Activated CD8-positive, alpha-beta memory T cell treated with anti-CD3 and anti-CD28 coated beads for 1 hour (primary cell): ENCODE measurements at places on chromosomes 7 and 10.

- DNase-seq: no peak
These were observed 9.5 kb upstream of the LMTK2 start for GRCh38 chr7:98097042-98097645.

DNA sequence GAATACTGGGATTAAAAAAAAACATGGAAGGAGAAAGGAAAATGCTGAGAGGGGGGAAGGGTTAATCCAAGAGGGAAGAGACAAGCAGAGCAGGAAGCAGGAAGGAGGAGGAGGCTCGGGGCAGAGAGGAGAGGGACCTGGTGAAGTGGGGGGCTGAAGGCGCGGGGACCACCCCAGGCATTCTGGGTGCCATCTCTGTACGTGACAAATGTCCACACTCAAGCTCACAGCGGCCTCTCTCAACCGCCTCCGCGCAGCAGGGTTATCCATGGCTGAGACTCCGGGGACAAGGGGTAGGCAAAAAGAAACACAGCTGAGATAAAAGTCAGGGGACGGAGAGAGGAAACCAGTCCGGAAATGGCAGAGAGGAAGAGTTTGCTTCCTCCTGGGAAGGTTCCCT is 33.9 kb downstream of the EN2 start:
- DNase-seq: no peak

DNA sequence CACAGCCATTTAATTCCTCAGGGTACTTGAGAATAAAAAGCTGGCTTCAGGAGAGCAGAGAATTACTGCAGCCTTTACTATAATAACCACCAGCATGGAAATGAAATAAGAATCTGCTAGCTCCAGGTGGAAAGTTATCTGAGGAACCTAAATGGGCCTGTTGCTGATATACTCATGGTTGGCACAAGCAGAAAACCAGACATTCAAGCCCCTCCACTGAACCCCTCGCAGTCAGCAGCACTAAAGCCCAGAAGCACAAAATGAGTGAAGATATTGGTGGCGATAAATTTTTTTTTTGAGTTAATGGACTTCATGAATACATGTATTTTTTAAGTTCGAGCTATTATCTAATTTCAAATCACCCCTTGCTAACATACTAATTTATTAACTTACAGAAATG is 303.9 kb upstream of the NRP1 start:
- DNase-seq: no peak

- DNase-seq: no peak
These were observed 83.6 kb downstream of the GRB10 start for GRCh38 chr7:50699143-50699542.

DNA sequence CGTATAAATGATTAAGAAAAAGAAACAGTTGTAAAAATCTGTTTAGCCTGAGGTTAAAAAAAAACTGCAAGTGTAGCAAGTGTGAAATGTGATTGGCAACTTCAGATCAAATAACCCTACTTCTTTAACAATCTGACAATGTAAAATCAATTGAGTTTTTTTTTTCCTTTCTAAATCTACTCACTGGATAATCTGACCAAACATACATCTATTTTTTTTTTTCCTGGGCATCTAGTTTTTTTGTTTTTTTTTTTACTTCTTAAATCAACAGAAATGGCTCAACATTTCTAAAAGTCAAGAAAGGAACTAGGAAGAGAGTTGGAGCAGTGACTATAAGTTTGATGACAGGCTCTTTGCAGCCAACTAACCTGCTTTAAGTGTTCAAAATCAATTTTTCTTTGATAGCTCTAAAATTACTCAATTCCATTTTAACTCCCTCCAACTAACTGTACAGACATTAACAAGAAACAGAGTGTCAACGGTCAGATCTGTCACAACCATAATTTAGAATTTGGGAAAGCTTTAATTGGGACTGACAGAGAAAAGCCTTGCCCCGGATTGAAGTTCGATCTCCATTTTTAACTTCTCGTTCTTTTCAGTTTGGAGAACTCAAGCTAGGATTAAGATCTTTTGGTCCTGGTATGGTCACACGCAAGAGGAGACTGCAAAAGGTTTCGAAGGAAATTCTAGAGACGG is 1.2 kb downstream of the ARL3 start:
- no peak for DNase-seq

DNA sequence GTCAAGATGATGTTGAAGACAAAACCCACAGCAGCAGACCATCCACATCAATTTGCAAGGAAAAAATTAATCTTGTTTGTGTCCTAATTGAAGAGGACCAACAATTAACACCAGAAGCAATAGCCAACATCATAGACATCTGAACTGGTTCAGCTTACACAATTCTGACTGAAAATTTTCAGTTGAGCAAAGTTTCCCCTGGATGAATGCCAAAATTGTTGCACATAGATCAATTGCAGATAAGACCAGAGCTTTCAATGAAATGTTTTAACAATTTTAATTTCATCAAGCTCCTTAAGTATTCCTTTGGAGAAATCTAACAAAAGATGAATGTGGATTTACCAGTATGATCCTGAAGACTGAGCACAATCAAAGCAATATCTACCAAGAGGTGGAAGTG is 168.6 kb downstream of the CTNNA3 start:
- DNase-seq: no peak

DNA sequence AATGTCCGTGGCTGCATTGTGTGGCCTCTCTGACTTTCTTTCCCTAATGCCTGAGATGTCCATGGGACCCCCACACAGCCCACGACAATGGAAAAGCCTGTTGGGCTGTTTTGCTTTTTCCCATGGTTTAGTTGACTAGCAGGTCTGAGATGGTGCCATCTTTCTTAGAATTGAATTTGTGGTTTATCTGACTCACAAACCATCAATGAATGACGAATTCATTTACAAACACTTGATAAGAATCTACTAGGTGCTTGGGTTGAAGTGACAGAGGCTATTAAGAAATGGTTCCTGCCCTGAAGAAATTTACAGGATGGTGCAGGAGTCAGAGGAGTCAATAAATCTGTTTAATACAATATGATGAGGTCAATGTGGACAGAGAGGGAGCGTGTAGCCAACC is 75.4 kb downstream of the OTUD1 start:
- no peak for DNase-seq

DNA sequence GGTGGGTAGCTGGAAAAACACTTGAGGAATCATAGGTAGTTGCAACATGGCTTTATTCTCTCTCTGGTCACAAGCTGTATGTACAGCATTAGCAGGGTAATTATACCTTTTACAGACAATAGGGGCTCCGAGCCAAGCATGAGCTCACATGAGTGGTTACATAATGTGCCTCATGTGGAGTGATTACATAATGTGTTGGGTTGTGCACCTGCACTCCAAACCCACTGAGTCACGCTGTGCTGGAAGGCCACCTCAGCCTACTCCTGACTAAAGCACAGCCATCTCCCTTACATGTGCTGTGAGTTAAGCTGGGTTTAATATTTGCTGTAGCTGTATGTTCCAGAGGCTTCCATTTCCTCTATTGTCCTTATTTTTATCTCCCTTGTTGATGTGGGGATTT is 348.7 kb upstream of the SEMA3C start:
- DNase-seq: no peak

DNA sequence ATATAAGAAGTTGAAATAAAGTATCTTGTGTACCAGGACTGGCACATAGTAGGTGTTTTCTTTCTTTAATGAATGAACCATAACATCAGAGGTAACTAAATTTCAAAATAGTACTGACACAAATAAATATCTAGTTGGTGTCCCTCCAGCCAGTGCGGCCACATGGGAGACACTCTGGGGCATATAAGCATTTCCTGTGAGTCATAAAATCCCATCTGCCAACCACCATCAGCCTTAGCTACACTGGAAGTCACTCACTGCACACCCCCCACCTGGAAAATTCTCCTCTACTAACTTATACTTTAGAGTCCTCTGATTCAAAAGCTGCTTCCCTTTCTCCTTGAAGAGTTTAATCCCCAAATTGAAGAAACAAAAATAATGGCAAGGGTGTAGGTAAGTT is 32.5 kb downstream of the DYDC1 start:
- DNase-seq: no peak

- DNase-seq: no peak
These were observed 90.5 kb downstream of the CALN1 start for GRCh38 chr7:72321637-72322036.

DNA sequence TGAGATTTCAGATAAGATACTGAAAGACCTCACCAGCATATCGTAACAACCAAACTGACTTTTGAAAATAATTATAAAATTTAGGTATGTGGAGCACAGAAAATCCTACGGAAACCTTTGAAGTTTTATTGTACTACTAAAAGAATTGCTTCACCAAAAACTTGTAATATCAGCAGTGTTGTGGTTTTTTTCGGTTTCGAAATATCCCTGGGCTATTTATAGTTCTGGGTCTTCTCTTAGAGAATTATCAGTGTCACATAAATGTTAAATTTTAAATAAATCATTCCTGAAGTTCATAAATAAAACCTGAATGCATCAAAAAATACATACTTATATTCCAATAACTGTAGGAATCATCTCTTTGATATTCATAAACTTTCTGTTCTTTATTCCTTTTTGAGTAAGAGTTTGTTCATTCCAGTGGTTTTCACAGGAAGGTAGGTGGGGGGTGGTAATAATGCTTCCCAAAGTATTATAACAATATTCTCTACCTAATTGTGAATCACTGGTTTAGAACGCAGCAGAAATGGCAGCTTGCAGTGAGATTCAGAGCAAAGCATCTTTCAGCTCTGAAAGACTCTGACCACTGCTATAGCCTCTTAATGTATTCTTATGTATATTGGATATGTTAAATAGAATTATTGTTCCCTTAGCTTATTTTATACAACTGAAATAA is 60.2 kb downstream of the ZNF277 start:
- no peak for DNase-seq

DNA sequence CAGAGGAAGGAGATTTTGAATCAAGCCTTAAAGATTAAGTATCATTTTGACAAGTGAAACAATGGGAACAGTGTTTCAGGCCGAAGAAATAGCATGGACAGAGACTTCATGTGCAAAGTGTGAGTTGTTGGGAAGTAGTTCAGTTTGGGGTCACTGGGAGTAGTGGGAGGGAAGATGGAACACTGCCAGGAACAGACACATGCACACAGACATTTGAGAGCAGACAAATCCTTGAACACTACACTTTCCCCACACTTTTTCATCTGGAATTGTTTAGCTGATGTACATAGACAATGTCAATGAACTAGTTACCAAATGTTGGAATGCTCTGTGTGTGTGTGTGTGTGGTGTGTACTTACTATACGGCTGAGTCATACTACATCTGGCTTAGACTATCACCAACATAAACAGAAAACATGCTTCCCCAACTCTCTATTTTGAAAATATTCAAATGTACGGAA is 52.4 kb upstream of the LRRC17 start:
- no peak for DNase-seq

DNA sequence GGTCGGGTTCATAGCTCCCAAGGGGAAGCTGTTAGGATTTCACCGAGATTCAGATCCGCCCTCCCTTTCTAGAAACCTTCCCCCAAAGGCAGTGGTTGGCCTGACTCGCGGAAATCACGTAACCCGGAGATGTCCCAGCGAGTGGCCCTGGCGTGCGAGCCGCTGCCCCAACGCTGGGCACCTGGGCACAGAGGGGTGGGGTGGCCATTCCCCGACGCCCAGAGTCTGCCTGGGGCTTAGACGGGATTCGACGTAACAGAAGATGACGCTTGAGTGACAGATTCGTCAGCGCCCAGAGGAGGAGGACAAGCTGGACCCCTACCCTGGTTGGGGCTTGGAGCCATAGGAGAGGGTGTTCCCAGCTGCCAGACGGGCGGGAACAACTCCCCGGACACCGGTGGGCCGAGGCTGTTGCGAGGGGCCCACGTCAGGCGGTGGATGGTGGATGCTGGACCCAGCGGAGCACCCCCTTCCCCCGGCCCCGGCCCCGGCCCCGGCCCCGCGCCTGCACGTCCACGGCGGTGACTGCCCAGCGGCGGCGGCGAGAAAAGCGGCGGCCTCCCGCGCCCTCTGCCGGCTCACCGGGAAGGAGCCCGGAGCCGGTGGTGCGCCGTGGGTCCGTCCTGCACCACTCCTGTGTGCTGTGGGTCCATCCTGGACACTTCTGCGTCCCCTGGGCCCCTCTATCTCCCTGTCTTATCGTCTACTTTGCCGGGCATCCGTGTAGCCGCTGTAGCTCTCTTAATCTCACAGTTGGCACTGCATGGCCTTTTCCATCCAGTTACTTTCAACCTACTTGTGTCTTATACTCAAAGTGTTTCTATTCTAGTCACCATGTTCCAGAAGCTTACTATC is 35.4 kb upstream of the KNDC1 start:
- no peak for DNase-seq

GRCh38 chr7:95405800-95406199 is 9.6 kb upstream of the PON3 start:
- no peak for DNase-seq

DNA sequence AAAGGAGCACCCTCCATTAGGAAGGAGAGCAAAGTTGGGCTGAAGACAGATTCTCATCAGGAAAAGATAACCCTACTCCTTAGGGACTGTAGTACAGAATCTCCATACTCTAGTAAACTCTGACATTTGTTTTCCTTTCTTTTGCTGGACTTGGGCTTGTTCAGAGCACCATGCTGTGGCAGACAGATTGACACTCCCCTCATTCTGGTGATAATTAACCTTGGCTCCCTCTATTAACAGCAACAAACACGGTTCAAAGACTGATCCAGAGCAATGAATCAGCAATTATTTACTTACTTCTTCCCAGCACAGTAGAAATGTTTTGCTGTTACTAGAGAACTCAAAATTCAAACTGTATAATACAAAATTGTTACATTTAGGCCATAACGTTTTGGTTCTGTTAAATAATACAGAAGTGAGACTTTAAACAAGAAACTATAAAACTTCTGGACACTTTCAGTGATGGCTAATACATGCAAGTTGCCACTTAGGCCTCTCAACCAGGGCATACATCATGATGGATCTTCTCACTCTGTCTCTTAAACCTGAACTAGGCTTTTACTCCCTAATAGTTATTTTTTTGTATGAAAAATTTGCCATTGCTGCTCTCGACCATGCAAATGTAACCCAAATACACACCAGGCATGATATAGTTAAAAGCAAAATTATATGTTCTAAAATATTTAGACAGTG is 639.0 kb downstream of the IPMK start:
- no peak for DNase-seq

- no peak for DNase-seq
These were observed 88.7 kb downstream of the ADARB2 start for GRCh38 chr10:1648648-1649047.

GRCh38 chr7:106893591-106893990 is 28.5 kb downstream of the PIK3CG start:
- no peak for DNase-seq

- DNase-seq: no peak
These were observed 5.8 kb downstream of the UNC5B start for GRCh38 chr10:71218046-71218650.

DNA sequence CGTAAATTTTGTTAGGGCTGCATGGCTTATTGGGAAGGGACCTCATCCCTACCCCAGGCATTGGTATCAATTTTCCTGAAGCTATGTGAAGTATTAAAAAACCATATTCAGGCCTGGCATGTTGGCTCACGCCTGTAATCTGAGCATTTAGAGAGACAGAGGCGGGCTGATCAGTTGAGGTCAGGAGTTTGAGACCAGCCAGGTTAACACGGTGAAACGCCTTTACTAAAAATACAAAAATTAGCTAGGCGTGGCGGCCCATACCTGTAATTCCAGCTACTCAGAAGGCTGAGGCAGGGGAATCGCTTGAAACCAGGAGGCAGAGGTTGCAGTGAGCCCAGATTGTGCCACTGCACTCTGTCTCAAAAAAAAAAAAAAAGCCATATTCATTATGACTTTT is 7.1 kb downstream of the TASOR2 start:
- no peak for DNase-seq

GRCh38 chr7:11533229-11533820 is 298.7 kb downstream of the THSD7A start:
- DNase-seq: no peak

- no peak for DNase-seq
These were observed 228.2 kb downstream of the ATRNL1 start for GRCh38 chr10:115321360-115321759.

- no peak for DNase-seq
These were observed 151.3 kb upstream of the RSU1 start for GRCh38 chr10:16968416-16969041.
